Stimulated activated CD4-positive, alpha-beta T cell treated with anti-CD3 and anti-CD28 coated beads, Interleukin-1b, Interleukin-23, amount 100 ng/mL, for 24 hours (primary cell): ENCODE measurements at places on chromosomes 2 and 18.

- no peak for DNase-seq
Observed at GRCh38 chr18:42025974-42026625, 71.1 kb downstream of the PIK3C3 start.

DNA sequence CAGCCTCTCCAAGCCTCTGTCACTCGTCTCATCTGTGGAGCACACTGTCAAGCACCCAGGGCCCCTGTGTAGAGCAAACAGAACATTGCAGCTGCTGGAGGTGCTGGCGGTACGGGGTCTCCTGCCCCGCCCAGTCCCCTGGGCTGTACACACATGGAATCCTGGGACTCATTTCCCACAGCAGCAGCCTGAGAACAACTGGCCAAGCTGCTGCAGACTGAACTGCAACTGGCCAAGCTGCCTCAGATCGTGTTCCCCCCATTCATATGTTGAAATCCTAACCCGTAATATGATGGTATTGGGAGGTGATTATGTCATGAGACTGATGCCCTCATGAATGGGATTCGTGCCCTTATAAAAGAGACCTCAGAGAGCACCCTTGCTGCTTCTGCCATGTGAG lies 130.5 kb downstream of the NCK2 start:
- DNase-seq: no peak

DNA sequence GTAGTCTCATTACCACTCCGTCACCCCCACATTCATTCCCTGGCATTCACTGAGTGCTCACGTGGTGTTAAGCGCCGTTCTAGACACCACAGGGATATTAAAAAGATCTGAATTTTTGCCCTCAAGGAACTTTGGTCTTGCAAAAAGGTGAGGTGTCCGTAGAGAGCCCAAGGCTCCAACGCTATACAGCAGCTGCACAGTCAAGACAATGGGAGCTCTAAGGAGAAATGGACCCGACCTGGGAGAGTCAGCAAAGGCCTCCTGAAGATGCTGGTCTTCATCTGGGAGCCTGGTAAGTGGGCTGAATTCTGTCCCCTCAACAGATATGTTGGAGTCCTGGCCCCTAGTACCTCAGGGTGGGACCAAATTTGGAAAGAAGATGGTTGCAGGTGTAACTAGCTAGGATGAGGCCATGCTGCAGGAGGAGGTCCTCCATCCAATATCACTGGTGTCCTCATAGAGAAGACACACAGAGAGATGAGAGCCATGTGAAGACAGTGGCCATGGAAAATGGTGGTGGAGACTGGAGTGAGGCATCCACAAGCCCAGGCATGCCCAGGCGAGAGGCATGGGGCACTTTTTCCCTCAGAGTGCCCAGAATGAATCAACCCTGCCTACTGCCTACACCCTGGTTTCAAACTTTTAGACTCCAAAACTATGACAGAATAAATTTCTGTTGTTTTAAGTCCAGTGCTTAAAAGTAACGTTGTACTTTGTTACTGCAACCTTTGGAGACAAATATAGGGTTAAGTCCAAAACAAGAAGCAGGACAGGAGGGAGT lies 247.3 kb downstream of the TTC32 start:
- no peak for DNase-seq

DNA sequence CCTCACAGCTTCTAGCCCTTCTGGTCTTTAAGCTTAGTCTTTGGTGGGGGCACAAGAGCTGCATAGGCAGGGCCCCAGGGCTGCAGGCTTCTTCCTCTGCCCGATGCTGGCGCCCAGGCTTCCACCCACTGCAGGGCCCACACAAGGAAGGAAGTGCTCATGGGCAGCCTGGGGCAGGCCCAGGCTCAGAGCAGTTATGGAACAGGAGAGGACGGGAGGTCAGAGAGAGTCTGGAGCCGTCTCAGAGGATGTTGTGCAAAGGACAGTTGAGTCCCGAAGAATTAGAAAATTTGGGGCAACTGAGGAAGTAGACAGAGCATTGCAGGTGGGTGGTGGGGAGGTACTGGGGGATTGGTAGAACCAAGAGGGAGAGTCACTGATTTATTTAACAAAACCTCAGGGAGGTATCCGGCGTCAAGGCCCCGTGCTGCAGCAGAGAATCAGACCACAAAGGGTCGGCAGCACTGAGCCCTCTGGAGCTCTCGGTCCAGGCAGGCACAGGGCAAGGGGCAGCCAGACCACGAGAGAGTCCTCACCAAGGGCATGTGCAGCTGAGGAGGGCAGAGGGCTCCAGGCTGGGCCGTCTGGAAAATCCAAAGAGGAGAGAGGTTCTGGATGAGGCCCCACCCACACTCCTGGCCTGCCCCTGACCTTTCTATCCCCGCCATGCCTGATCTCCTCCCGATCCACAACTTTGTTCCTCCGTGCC lies 110.8 kb upstream of the GLI2 start:
- DNase-seq: no peak

- no peak for DNase-seq
Observed at GRCh38 chr2:239227661-239228371, 173.0 kb downstream of the HDAC4 start.

- DNase-seq: no peak
Observed at GRCh38 chr18:41594582-41594981, 360.5 kb upstream of the PIK3C3 start.
